Activated CD8-positive, alpha-beta T cell treated with anti-CD3 and anti-CD28 coated beads for 36 hours (primary cell): ENCODE measurements at places on chromosomes 11 and 22. TPM values are rescaled to one million over a fixed set of nuclear protein-coding genes. Genes with fewer than 3 reads are reported as not detected.

The GRIK4 gene
- not detected for total RNA-seq

The ANKK1 gene
- not detected for total RNA-seq

The UCP3 gene
- 2.2 TPM for total RNA-seq

The KCTD17 gene
- 30.6 TPM for total RNA-seq

The FGF4 gene
- not detected for total RNA-seq

The IGLL5 gene
- total RNA-seq, result not detected

The ARHGAP8 gene
- total RNA-seq, result 2.1 TPM

The KRTAP5-7 gene
- total RNA-seq, result not detected

The CARD16 gene
- total RNA-seq, result 13.1 TPM

The CENPM gene
- 62.5 TPM for total RNA-seq

DNA sequence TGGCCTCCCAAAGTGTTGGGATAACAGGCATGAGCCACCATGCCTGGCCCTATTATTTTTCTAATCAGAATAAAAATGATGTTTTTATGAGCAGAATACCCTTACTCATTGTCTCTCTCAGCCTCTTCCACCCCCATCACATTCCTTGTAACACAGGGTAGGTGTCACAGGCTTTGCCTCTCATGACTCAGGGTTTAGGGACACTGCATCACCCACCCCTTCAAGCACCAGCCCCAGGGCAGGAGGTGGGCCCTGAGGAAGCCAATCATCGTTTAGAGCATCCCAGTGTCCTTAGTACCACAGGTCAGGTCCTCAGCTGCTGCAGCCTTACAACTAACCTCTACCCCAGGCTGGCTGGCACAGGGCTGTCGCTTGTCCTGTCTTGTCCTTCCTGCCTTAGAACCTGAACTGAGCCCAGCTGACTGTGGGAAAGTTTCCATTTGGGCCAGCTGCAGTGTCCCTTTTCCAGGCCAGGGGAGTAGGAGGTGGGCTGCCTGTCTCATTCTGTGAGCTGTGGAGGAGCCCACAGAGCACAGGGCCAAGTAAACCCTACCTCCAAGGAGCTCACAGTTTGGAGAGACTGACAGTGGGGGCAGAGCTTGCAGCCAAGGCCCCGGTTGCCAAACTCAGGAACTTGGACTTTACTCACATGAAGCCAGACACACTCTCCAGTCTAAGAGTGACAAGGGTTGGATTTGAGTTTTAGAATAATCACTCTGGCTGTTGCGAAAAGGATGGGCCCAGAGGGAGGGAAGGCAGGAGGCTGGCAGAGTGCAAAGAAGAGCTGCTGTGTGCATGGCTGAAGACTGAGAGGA is 19.5 kb upstream of the UVRAG start:
- H3K36me3 ChIP-seq, result no peaks in the 10 kb centered on the region
- no peak for DNase-seq
- H3K4me3 ChIP-seq, result no peak overlapping the region
- no peaks in the 10 kb centered on the region for H3K27me3 ChIP-seq

GRCh38 chr11:17765356-17766072 is 30.9 kb downstream of the KCNC1 start:
- H3K4me1 ChIP-seq, result no peaks in the 10 kb centered on the region
- peaks cover 3% of the 10 kb centered on the region for H3K27me3 ChIP-seq
- H3K36me3 ChIP-seq, result no peaks in the 10 kb centered on the region
- H3K27ac ChIP-seq, result no peak overlapping the region
- no peak overlapping the region for H3K4me3 ChIP-seq
- DNase-seq, result peak; percentile 7

- DNase-seq, result no peak
- H3K27me3 ChIP-seq, result no peaks in the 10 kb centered on the region
- H3K4me1 ChIP-seq, result peaks cover 29% of the 10 kb centered on the region
- peaks cover 6% of the 10 kb centered on the region for H3K36me3 ChIP-seq
These were observed 55.9 kb downstream of the PPP6R2 start for GRCh38 chr22:50398831-50399648.

GRCh38 chr11:32115446-32115845 is 24.6 kb downstream of the RCN1 start:
- no peaks in the 10 kb centered on the region for H3K4me1 ChIP-seq
- DNase-seq, result no peak
- H3K4me3 ChIP-seq, result no peak overlapping the region

- no peak for DNase-seq
- no peaks in the 10 kb centered on the region for H3K36me3 ChIP-seq
- no peak overlapping the region for H3K4me3 ChIP-seq
- H3K27ac ChIP-seq, result no peak overlapping the region
- H3K27me3 ChIP-seq, result peaks cover 28% of the 10 kb centered on the region
These were observed 29.7 kb upstream of the ANO1 start for GRCh38 chr11:70048279-70049024.

DNA sequence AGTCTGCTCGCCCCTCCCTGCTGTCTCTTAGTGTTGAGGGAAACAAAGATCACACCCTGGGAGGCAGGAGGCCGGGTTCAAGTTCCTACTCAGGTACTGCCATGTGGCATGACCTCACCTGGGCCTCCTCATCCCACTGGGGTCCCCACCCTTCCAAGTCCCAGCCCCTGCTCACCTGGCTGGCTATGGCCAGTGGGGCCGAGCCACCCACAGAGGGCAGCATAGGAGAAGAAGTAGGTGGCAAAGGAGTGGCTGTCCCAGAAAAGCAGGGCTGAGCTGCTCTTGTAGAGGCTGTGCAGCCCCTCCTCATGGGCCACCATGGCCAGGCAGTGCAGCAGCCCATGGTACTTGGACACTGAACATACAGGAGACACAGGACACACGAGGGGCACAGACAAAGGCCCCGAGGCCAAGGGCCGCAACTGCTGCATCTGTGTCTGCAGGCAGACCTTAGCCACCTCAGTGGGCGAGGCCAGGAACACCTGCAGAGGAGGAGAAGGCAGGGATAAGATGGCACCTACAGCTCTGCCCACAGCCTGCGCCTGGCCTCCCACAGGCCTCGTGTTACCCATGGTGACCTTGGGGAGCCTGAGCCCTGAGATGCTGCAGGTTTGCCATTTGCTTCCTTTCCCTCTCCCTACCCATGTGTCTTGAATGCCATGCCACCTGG is 50.6 kb upstream of the MPEG1 start:
- H3K27ac ChIP-seq, result no peak overlapping the region
- no peaks in the 10 kb centered on the region for H3K36me3 ChIP-seq
- no peaks in the 10 kb centered on the region for H3K27me3 ChIP-seq
- DNase-seq, result peak; percentile 22

- H3K4me1 ChIP-seq, result no peaks in the 10 kb centered on the region
- no peak overlapping the region for H3K4me3 ChIP-seq
- DNase-seq, result no peak
These were observed 47.3 kb upstream of the SLC5A1 start for GRCh38 chr22:31995807-31996206.

- DNase-seq, result no peak
- no peaks in the 10 kb centered on the region for H3K27me3 ChIP-seq
- H3K36me3 ChIP-seq, result no peaks in the 10 kb centered on the region
- no peak overlapping the region for H3K27ac ChIP-seq
- no peaks in the 10 kb centered on the region for H3K4me1 ChIP-seq
These were observed 84.2 kb downstream of the FDX1 start for GRCh38 chr11:110513846-110514437.

GRCh38 chr22:39543095-39543494 is 10.5 kb upstream of the RPS19BP1 start:
- peaks cover 24% of the 10 kb centered on the region for H3K27me3 ChIP-seq
- H3K27ac ChIP-seq, result no peak overlapping the region
- H3K36me3 ChIP-seq, result no peaks in the 10 kb centered on the region
- no peak overlapping the region for H3K4me3 ChIP-seq
- peaks cover 11% of the 10 kb centered on the region for H3K4me1 ChIP-seq
- DNase-seq, result peak; percentile 59

GRCh38 chr11:10975287-10975721 is 117.5 kb upstream of the ZBED5 start:
- H3K4me3 ChIP-seq, result no peak overlapping the region
- no peak overlapping the region for H3K27ac ChIP-seq
- no peaks in the 10 kb centered on the region for H3K27me3 ChIP-seq
- no peak for DNase-seq
- no peaks in the 10 kb centered on the region for H3K4me1 ChIP-seq

- no peaks in the 10 kb centered on the region for H3K36me3 ChIP-seq
- peaks cover 9% of the 10 kb centered on the region for H3K27me3 ChIP-seq
- no peak overlapping the region for H3K4me3 ChIP-seq
These were observed 86.6 kb upstream of the FGF3 start for GRCh38 chr11:69905611-69906452.

DNA sequence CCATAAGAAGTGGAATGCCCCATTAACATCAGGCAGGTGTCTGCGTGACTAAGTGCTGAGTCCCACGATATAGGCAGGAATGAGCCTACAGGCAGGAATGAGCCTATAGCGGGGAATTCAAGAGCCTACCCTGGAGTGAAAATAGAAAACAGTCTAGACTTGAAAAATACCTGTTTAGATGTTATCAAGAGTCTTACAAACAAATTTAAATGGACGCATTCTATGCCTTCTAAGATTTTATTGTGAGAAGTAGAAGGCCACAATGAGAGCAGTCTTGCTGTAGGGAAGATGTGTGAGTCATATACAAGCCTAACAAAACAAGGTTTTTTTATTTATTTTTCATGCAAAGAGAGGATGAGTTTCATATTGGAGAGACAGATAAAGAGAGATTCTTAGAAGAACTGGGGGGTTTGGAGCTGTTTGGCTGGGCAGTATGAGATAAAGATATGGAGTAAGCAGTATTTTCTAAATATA is 200.8 kb upstream of the ZC3H12C start:
- no peak overlapping the region for H3K4me3 ChIP-seq
- H3K27ac ChIP-seq, result no peak overlapping the region
- no peaks in the 10 kb centered on the region for H3K36me3 ChIP-seq
- no peaks in the 10 kb centered on the region for H3K27me3 ChIP-seq

DNA sequence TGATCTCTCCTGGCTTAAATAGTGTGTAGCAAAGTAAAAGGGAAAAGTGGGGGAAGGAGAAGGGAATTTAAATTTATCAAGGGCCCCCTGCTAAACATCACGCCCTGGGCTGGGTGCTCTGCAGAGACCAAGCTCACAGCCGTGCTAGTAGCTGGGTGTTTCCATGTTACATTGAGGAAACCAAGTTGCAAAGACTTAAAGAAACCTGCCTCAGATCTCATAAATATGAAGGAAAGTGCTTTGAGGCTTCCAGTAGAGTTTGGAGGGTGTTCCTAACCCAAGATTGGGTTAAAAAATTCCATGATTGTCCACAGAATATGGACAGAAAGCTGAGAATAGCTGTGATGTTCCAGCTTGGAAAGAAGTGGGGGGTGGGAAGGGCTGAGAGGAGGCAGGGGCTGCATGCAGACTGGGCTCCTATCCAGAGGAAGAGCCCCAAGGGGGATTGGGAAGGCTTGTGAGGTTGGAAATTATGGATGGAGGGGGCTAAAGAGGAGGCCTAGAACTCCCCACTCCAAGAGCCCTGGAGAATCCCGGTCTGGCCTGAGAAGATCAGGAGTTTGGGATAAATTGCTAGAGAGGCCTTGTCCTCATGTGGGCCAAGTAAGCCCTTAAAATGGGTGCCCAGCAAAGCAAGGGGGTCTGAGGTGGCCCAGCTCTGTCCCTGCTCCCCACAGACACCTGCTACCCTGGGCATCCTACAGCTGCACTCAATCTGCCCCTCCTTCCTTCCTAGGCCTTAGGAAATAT is 25.0 kb upstream of the OAF start:
- H3K27ac ChIP-seq, result no peak overlapping the region
- DNase-seq, result no peak
- no peaks in the 10 kb centered on the region for H3K36me3 ChIP-seq
- H3K4me3 ChIP-seq, result no peak overlapping the region
- peaks cover 12% of the 10 kb centered on the region for H3K27me3 ChIP-seq

DNA sequence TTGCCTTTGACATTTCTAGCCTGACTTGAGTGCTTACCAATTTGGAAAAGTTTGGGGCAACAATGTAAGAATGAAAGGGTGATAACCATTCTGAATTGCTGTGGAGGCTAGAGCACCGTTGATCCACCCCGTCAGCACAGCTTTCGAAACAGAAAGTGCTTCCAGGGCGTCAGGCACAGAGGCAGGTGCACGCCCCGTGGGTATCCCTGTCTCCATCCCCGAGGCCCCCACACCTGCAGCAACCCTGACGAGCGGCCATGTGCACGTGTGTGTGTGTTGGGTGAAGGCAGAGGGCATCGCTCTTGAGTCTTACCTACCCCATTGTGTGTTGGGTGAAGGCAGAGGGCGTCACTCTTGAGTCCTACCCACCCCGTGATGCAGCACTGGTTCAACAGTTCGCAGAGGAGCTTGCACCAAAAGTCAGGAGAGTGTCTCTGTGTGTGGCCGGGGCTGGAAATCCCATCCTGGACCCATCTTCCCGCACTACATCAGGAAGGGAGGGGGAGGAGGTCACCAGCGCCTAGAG is 404.5 kb downstream of the BRD1 start:
- H3K4me1 ChIP-seq, result no peaks in the 10 kb centered on the region
- no peak for DNase-seq
- H3K27me3 ChIP-seq, result peaks cover 2% of the 10 kb centered on the region
- no peak overlapping the region for H3K27ac ChIP-seq
- H3K4me3 ChIP-seq, result no peak overlapping the region

- H3K27me3 ChIP-seq, result no peaks in the 10 kb centered on the region
- peaks cover 12% of the 10 kb centered on the region for H3K4me1 ChIP-seq
- DNase-seq, result no peak
- H3K27ac ChIP-seq, result peak overlapping the region; percentile 52
These were observed 13.9 kb upstream of the TXNRD2 start for GRCh38 chr22:19955241-19956128.

DNA sequence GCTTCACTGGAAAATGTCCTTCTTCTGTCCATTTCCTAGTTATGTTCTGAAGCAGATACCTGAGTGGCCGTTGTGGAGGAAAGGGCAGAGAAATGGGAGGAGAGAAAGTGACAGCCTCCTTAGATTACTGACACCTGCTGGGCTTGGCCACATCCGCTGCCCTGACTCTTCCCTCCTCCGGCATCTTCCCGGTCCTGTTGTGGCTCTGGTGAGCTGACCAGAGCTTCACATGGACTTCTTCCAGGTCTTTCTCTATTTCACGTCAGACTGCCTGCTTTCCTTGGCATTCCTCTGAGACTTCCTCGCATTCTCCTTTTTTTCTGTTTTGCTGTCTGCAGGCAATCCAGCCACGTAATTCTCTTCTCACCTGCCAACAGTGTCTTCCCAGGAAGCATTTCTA is 138.7 kb upstream of the E2F8 start:
- DNase-seq, result no peak
- H3K4me1 ChIP-seq, result no peaks in the 10 kb centered on the region
- H3K4me3 ChIP-seq, result no peak overlapping the region
- no peak overlapping the region for H3K27ac ChIP-seq

DNA sequence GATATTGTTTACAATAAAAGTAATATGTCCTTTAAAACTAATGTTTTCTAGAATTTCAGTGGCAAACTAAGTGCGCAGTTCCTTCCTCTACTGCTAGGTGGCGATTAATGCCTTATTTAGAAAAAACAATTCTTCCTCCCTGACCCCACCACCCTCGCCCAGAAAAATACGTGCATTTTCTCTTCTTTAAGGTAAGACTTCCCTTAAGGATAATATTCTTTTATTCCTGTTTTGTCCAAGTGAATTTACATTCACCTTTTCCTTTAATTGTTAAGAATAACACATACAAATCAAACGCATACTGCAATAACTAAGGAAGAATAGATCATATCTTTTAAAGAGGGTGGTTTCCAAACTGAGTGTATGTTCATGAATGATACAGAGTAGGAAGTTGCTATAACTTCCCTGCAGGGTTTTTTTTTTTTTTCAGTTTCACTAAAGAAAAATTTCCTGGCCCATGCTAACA is 17.0 kb upstream of the PSMA1 start:
- DNase-seq, result peak; percentile 70
- H3K27ac ChIP-seq, result peak overlapping the region; percentile 92
- H3K4me3 ChIP-seq, result peak overlapping the region; percentile 64
- H3K4me1 ChIP-seq, result peaks cover 44% of the 10 kb centered on the region
- no peaks in the 10 kb centered on the region for H3K27me3 ChIP-seq
- H3K36me3 ChIP-seq, result peaks cover 12% of the 10 kb centered on the region
